ENCODE measurements at places on chromosomes 1 and 21.

GRCh38 chr1:200130552-200130951, 103.0 kb downstream of the NR5A2 start:
- DNase-seq, result no peak

- no peak for DNase-seq
Observed at GRCh38 chr1:24266998-24267397, 52.2 kb upstream of the GRHL3 start.

DNA sequence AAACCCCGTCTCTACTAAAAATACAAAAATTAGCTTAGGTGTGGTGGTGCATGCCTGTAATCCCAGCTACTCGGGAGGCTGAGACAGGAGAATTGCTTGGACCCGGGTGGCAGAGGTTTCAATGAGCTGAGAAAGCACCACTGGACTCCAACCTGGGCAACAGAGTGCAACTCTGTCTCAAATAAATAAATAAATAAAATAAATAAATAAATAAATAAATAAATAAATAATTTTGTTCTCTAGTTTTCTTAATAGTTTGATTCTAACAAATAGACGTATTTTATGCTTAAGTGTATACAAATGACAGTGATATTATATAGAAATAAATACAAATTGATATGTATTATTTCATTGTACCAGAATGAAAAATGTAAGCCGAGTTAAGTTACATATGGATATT, 339.9 kb upstream of the OLFM3 start:
- DNase-seq, result no peak

DNA sequence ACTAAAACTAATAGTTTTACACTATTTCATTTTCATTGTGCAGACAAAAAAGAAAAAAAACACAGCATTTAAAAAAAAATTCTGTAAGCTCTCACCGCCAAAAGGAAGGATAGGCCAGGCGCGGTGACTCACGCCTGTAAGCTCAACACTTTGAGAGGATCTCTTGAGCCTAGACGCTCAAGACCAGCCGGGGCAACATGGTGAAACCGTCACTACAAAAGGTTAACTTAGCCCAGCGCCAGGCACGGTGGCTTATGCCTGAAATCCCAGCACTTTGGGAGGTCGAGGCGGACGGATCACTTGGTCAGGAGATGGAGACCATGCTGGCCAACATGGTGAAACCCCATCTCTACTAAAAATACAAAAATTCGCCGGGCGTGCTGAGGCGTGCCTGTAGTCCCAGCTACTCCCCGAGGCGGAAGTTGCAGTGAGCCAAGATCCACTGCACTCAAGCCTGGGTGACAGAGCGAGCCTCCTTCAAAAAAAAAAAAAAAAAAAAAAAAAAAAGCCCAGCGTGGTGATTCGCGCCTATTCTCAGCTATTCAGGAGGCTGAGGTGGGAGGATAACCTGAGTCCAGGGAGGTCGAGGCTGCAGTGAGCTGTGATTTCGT, 14.3 kb upstream of the SPEN start:
- no peak for DNase-seq

DNA sequence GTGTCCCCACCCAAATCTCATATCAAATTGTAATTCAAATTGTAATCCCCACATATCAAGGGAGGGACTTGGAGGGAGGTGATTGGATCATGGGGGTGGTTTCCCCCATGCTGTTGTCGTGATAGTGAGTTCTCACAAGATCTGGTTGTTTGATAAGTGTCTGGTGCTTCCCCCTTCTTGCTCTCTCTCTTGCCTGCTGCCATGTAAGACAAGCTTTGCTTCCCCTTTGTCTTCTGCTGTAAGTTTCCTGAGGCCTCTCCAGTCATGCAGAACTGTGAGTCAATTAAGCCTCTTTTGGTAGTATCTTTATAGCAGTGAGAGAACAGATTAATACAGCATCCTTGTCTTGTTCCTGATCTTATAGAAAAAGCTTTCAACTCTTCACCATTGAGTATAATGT, 6.5 kb upstream of the LRRC39 start:
- peak; percentile 77 for DNase-seq

- DNase-seq, result peak; percentile 69
Observed at GRCh38 chr1:51189421-51190073, 46.5 kb upstream of the RNF11 start.

DNA sequence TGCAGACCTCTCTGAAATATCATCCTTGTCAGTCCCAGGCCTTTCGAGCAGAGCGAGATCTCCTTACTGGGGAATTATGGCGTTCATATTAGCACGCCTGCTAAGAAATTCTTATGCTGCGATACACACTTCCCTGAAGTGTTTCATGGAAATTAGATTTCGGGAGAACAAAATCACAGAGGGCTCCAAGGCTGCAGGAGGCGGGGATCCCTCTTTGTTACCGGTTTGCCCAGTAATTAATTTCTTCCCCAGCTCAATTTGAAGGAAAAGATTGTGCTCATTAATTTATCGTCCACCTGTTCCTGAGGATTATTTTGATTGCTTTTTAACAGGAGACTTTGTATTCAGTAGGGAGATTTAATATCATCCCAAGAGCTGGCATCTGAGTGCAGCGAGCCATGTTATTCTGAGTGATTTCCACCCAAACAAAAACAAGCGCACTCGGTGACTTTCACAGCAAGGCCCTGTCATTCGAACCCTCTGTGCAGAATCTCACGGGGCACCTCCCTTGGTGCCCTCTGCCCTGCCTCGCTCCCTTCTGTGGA, 202.3 kb upstream of the GALNT2 start:
- no peak for DNase-seq

- DNase-seq, result no peak
Observed at GRCh38 chr1:26694638-26695355, 1.0 kb upstream of the ARID1A start.

GRCh38 chr1:230125640-230126528, 58.8 kb downstream of the GALNT2 start:
- DNase-seq, result no peak

- DNase-seq, result no peak
Observed at GRCh38 chr1:21313203-21313885, 23.1 kb upstream of the ECE1 start.

- DNase-seq, result peak; percentile 92
Observed at GRCh38 chr1:225467193-225468020, 39.6 kb upstream of the LBR start.

- DNase-seq, result no peak
Observed at GRCh38 chr1:16984717-16985116, 4.3 kb upstream of the MFAP2 start.

DNA sequence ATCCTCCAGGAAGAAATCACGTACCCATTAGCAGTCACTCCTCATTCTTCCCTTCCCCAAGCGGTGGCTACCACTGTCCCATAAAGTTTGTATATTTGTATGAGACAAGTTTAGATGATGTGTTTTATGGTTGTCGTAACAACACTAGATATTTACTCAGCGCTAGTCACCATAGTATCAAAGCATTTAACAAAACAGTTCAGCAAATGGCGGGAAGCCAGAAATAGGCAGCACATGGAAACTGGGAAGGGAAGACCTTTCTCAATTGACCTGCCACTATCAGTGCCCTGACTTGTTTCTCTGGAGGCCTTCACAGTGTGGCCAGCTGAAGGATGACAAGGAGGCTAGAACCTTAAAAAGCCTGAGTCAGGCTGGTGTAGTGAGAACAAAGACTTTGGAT, 31.1 kb downstream of the CNST start:
- no peak for DNase-seq

- no peak for DNase-seq
Observed at GRCh38 chr1:84721152-84721551, 30.9 kb upstream of the SSX2IP start.

DNA sequence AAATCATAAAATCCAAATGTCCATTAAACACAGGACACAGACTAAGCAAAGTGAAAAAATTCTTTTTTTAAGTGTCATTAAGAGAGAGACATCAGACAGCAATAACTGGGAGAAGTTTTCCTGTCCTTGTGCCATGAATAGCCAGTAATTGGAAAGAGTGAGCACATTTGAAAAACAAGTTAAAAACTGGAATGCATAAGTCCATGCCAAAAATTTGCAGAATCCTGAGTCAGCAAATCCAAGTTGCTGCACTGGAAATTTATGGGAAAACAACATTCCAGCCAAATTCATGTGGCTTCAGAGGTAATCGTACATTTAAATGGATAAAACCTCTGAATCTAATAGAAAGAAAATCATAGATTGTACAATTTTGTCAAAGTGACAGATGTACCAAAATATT, 291.4 kb downstream of the LRRC40 start:
- DNase-seq, result no peak

DNA sequence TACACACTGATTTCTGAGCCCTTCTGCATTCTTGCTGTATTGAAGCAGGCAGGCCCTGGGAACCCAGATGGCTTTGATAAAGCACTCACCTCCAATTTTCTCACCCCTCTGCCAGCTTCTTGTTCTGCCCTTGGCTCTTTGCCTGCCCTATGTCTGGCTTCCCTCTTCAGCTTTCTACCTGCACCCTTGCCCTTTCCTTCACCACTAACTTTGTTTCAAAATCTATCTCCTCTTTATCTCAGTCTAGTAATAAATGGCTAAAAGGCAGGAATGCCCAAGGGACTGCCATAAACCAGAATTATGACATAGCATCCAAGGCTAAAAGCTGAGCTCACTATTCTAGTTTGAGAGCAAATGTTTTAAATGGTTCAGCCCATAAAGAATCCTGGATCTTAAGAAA, 178.7 kb downstream of the TNR start:
- no peak for DNase-seq

DNA sequence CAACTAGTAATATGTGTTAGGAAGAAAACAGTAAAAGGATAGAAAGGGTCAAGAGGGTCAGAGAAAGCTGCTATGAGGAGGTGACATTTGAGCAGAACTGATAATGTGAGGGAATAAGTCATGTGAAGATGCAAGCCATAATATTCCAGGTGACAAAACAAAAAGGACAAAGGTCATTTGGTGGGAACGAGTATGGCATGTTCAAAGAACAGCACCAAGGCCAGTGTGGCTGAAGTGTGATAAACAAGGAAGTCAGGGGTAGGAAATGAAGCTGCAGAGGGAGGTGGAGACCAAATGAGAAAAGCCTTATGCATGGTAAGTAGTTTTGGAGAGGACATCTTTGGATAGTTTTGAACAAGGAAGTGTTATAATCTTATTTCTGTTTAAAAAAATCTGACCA, 46.7 kb downstream of the LPGAT1 start:
- no peak for DNase-seq

DNA sequence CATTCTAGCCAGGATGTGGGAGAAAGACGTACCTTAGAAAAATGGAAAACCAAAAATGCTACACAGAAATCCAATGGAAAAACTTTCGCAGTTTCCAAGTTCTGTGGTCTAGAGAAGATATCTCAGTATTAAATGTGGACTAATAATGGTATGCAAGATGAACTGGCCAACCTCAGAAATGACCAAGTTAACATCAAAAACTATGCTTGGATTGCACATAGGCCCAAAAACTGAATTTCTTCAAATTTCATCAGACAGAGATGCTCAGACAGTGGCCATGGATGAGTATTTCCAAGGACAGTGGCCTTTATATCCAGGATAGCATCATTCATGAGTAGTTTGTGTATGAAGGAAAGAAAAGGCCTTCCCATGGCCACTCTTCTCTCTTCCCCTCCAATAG, 132.2 kb downstream of the TIAM1 start:
- no peak for DNase-seq

DNA sequence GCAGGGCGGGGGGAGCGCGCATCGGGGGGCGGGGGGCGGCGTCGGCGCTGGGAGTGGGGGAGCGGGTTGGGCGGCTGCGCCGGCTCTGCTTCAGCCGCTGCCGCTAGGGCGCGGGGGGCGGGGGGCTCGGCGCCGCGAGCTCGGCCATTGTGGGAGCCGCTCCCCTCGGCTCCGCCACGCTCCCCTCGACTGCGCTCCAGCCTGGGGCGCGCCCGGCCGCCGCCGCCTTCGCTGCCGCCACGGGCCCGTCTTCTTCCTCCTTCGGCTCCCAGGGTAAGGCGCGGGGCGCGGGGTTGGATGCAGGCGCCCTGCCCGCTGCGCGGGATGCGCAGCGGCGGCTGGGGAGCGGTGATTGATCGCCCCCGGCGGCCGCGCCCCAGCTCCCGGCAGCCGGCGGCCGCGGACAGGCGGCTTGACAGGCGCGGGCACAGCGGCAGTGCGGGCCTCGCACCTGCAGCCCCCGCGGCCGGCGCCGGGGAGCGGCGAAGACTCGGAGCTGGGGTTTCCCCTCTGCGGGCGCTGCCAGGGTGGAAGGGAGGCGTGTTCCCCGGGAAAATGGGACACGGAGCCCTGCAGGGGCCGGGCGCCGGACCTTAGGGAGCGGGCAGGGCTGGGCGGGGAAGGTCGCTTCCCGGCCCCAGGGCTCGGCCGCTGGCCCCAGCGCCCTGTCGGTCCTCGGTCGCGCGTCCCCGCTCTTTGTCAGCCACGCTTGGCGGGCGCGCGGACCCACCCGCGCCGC, 55.3 kb downstream of the NDUFS5 start:
- DNase-seq, result peak; percentile 56

DNA sequence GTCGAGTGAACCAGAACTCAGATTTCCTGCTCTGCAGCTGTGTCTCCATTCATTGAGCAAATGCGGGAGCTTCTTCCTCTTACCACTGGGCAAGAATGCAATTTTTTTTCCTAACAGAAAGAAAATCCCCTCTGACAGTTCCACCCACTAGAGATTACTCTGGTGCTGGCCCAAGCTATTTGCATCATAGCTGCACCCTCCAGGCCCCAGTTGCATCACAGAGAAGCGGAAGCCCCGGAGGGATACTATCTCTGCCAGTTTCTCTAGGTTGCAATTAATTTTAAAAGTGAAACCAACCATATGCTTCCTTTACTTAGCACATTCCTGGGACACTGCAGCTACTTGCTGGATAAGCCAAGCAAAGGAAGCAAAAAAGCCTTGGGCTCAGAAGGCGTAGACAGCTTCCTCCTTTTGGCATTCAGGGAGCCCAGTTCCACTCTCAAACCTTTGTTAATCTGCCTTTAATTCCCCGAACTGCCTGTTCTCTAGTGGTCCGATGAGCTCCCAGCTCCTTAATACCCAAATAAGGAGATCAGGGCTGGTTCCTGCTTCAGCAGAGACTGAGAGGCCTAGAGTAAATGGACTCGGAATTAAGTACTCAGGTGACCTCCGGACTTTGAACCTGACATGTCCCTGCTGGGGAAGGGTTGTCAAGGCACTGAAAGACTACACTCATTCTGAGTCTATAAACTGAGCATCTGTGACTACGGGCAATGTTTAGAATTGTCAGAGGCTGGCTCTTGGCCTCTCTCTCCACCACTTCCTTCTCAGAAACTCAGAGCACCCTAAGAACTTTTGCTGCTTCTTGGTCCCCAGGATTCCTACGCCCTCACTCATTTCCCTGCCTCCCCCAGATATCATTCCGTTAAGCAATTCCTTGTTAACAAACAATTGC, 72.5 kb upstream of the TNFSF18 start:
- peak; percentile 48 for DNase-seq

DNA sequence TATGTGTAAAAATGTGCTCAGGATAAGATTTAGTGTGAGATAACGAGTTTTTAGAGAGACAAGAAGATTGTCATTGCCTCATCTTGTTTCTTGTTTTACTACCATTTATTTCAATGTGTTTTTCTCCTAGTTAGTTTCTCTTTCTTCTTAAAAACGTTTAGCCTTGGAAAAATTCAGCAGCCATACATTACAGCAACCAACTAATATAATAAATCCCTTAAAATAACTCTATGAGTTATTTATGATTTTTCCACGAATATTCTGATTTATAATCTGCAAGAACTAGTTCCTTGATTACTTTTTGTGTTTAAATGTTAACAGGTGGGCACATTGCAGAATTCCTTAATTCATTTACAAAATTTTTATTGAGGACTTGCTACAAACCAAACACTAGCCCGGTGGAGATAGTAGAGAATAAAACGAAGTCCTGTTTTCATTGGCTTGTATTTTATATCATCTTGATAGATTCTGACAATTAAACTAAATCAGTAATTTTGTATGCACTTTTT, 118.9 kb downstream of the OSBPL9 start:
- no peak for DNase-seq

Data from B cell (primary cell).